HT-29 (cell line): ENCODE measurements at places on chromosomes 4 and X. TPM values are rescaled to one million over a fixed set of nuclear protein-coding genes. Genes with fewer than 3 reads are reported as not detected.

DNA sequence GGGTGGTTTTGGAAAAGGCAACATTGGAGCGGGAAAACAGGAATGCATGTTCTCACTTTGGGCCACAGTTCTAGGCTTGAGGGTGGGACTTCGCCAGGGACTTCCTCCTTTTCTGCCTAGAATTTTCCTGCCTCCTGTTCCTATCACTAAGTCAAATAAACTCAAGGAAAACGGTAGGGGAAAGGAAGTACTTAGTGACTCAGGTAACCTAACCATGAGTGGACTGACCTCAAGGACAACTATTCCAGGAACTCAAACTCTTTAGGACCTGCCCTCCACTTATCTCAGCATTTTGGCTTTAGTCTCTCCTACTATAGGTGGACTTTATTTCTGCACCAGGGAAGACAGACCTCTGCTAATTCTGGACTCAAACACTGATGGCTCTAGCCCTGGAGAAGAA lies 281.7 kb downstream of the ZNF674 start:
- peak; percentile 77 for DNase-seq

DNA sequence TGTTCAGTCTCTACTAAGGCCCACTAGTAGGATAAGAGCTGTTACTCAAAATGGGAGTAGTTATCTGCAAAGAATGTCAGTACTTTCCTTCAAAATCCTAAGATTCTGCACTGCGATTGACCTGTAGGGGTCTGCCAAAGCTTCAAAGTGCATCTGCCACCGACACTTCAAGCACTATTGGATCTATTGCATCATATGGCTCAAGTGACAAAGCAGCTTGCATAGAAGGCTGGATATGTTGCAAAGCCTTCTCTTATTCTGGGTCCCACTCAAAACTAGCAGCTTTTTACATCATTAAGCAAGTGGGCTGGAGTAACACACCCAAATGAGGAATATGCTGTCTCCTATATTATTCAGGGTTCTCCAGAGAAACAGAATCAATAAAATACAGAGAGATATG lies 115.4 kb upstream of the EMCN start:
- no peak for DNase-seq

DNA sequence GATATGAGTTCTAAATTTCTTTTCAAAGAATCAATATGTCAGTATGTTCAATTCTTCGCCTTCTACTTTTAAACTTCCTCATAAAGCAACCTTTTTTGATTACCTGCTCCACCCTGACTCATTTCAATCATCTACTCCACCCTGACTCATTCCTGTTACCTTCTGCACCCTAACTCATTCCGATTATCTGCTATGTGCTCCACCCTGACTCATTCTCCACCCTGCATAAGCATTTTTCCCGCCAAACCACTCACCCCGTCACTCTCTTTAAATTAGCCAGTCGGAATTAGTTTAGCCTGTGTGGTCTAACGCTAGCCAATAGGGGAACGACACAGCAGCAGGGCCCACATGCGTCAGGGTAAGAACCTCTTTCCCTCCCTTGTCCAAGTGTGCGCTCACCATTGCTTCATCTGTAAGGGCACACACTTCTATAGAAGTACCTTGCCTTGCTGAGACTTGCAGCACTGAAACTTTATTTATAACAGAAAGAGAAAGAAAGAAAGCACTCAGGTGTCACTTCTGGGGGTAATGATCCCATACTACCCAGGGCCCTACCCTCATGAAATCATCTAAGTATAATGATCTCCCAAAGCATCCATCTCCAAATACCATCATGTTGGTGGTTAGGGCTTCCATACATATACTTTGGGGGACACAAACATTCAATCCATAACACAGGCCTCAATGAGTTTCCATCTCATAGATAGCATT lies 875.2 kb downstream of the RAPGEF2 start:
- DNase-seq: peak; percentile 13

- DNase-seq: no peak
These were observed 151.1 kb upstream of the MAMLD1 start for GRCh38 chrX:150211988-150212387.

DNA sequence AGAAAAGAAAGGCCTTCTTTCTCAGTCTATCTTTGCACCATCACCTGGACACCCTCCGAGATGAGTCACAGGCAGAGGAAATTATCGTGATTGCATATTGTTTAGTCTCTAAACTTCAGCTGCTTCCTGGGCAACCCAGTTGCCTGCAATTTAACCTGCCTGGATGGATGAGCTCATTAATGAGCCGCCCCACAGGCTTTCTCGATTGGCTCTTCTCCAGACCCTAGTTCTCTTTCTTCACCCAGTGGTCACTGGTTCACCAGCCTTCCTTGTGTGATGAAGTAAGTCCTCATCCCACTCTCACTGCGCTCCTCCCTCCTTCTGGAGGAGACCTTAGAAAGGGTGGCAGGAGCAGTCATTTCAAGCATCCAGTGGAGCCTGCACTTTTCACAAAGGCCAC lies 94.4 kb downstream of the SOWAHB start:
- DNase-seq: peak; percentile 77

- DNase-seq: peak; percentile 9
These were observed 280.2 kb upstream of the SLC7A11 start for GRCh38 chr4:138522366-138522765.

GRCh38 chr4:13527981-13528820 lies 16.1 kb downstream of the NKX3-2 start:
- no peak for DNase-seq

- DNase-seq: no peak
These were observed 66.3 kb downstream of the SRPX start for GRCh38 chrX:38154340-38154739.

DNA sequence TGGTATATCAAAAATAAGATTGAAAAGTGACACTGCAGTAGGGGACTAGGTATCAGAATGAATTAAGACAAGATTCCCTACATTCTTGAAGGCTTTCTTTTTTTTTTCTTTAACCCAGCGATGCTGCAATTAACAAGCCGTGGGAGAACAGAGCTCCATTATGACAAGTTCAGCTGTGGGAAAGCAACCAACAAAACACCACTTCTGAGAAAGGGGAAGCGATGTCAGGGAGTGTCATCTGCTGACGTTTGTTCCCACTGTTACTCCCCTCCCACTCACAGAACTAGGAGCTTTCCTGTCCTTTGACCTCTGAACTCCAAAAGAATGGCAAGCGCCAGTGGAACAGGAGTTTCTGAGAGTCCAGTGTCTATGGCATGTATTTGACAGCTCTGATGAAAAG lies 90.2 kb upstream of the SLITRK2 start:
- no peak for DNase-seq

The IL9R gene
- total RNA-seq: 1.0 and 2.7 TPM in 2 replicates

DNA sequence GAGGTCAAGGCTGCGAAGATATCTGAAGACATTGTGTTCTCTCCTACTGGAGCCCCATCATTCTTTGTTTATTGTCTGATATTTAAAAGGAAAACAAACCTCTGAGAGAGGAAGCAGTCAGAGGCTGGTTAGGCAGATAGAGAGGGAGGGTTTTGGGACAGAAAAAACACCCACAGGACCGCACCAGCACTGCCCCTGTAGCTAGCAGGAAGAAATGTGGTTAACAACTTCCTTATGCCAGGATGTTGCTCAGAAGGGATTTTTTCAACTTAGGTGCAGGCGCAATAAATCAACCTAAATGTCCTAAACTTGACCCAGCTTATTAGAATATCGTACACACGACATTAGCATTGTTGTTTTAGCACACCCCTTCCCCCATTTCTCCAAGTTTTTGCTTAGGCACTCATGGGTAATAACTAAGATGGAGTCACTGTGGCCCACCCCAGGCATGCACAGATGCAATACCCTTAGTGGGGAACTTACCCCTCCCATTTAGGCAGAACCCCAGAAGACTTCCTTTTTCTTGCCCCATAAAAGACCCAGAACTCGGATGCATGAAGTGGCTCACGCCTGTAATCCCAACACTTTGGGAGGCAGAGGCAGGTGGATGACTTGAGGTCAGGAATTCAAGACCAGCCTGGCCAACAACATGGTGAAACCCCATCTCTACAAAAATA lies 2.8 kb upstream of the ZNF718 start:
- no peak for DNase-seq

DNA sequence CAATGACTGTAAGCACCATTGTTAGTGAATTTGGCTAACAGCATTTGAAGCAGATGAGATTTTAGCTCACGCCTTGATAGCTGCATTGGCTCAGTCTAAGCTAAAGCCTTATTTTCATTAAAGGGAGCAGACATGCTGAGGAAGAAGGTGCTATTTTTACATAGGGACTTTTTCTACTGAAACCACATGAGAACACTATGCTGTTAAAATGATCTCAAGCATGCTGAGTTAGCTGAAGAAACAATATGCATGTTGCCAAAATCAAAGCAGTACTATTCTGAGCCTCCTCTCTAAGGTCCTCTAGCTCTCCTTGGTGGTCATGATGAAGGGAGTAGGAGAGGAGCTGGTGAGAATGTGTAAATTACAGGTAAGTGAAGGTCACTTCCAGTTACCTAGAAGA lies 134.4 kb upstream of the JADE1 start:
- DNase-seq: no peak

- no peak for DNase-seq
These were observed 161.0 kb upstream of the GPRIN3 start for GRCh38 chr4:89468602-89469001.

- no peak for DNase-seq
These were observed 936 bp downstream of the TMEM144 start for GRCh38 chr4:158211222-158211621.

DNA sequence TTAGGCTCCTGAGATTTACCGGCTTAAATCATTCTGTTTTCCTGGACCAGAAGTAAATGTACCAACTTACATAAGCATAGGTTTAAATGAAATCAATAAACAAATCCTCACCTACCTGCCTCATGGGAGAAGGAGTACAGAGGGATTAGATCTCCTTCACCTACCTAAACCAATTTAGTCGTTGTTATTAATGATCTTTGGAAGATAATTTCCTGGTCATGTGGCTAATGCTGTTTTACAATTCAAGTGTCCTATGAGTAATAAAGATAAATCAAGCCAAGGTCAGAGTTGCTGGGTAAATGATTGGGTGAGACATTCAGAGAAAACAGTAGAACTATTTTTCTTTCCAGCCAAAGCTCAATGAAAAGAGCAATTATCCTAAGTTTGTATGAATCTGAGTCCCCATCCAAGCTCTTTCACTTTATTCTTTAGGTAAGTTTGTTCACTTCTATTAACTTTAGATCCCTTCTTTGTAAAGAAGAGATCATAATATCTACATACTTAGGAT lies 423.0 kb upstream of the FAM241A start:
- DNase-seq: no peak

- no peak for DNase-seq
These were observed 1.1 kb downstream of the NAA10 start for GRCh38 chrX:153933748-153934147.

GRCh38 chr4:141759796-141760425 lies 123.5 kb downstream of the IL15 start:
- DNase-seq: peak; percentile 12

- no peak for DNase-seq
These were observed 158.0 kb downstream of the SH2D1A start for GRCh38 chrX:124504111-124504983.

The SLC9B1 gene
- total RNA-seq: not detected in 2 replicates

DNA sequence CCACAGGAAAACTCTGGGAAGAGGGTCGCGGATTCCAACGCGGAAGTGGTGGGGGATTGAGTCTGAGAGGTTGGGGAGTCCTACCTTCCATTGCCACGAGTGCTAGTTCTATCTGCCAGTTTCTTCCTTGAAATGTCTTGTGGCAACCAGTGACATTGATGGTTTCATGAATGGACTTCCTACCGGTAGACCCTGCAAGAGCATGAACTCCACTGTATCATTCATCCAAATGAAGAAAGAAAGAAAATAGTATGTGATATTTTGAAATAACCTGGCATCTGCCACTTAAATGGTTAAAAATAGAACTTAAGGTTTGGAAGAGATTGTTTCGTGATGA lies 1.1 kb upstream of the SLC10A7 start:
- peak; percentile 35 for DNase-seq
